ENCODE measurements at places on chromosomes 3 and 15.
A peak's percentile ranks its signal among the peaks of the same experiment; 100 is the strongest.

DNA sequence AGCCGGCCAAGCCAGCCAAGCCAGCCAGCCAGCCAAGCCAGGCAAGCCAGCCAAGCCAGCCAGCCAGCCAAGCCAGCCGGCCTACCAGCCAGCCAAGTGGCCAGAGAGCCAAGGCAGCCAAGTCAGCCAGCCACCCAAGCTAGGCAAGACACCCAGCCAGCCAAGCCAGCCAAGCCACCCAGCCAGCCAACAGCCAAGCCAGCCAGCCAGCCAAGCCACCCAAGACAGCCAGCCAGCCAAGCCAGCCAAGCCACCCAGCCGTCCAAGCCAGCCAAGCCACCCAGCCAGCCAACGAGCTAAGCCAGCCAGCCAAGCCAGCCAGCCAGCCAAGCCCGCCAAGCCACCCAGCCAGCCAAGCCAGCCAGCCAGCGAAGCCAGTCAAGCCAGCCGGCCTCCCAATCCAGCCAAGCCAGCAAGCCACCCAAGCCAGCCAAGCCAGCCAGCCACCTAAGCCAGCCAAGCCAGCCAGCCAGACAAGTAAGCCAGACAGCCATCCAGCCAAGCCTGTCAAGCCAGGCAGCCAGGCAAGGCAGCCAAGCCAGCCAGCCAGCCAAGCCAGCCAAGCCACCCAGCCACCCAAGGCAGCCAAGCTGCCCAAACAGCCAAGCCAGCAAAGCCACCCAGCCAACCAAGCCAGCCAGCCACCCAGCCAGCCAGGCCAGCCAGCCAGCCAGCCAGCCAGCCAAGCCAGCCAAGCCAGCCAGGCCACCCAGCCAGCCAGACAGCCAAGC is 200.5 kb downstream of the GOLGA6L6 start:
- no peaks in the 10 kb centered on the region for H3K36me3 ChIP-seq
- H3K4me3 ChIP-seq = no peak overlapping the region
- no peaks in the 10 kb centered on the region for H3K4me1 ChIP-seq
- no peak for DNase-seq

DNA sequence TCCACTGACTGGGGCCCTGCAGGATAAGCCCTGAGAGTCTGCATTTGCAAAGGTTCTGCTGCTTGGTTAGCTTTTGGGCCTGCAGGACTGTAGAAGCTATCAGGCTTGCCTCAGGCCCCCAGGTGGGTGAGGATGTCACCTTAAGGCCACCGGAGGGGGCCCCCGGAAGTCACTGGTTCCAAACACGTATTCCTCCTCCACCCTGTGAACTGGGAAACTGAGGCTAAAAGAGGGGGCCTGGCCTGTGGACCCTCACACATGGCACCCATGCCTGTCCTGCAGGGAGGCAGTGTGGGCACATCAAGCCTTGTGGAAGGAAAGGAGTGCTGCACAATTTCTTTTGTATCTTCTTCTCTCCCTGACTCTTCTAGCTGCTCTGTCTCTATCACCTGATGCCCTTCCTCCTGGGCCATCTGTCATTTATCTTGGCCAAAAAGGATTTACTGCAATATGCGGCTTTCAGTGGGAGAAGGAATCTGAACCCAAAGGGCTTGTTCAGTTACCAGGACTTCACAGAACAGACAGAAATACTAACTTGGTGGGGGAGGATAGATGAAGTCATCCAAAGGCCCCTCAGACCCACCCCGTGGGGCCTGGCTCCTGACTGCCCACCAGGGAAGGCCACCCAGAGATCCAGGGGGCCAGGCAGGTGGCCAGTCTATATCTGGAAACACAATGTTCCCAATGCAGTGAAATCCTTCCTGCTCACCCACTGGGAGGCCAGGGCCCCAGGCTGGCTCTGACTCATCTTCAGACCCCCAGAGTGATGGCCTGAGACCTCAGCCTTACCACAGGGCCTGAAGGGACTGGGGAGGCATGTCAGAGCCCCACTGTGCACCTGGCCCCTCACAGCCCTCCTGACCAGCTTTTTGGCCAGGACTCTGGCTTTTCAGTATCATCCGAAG is 18.3 kb downstream of the UBAP1L start:
- no peak for DNase-seq
- H3K27me3 ChIP-seq = no peaks in the 10 kb centered on the region
- peaks cover 3% of the 10 kb centered on the region for H3K4me1 ChIP-seq
- no peaks in the 10 kb centered on the region for H3K36me3 ChIP-seq

GRCh38 chr15:85706779-85707518 is 87.8 kb downstream of the KLHL25 start:
- no peaks in the 10 kb centered on the region for H3K27me3 ChIP-seq
- no peak overlapping the region for H3K4me3 ChIP-seq
- DNase-seq = no peak
- no peaks in the 10 kb centered on the region for H3K4me1 ChIP-seq
- H3K36me3 ChIP-seq = peaks cover 5% of the 10 kb centered on the region

DNA sequence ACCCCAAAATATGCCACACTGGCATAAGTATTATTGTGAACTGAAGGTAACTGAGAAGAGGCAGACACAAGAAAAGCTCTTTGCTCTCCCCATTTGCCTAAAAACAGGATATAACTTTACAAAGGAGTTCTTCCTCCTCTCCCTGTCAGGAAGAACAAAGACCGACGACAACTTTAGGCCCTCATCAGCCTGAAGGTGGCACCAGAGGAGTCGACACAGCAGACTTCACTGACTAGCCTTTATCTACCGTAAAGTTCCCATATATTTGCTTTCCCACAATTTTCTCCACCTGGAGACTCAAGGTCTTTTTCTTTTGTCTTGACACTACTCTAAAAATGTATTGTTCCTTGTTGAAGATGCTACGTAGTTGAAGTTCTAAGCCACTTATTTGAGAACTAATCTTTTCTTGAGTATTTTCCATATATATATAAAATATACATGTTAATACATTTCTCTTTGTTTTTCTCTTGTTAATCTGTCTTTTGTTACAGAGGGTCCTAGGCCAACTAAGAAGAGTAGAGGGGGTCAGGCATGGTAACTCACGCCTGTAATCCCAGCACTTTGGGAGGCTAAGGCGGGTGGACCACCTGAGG is 16.2 kb upstream of the XIRP1 start:
- H3K27ac ChIP-seq = no peak overlapping the region
- no peaks in the 10 kb centered on the region for H3K27me3 ChIP-seq
- H3K4me3 ChIP-seq = no peak overlapping the region

GRCh38 chr3:16239086-16239770 is 25.5 kb downstream of the DPH3 start:
- no peaks in the 10 kb centered on the region for H3K36me3 ChIP-seq
- H3K4me3 ChIP-seq = no peak overlapping the region
- DNase-seq = no peak
- H3K4me1 ChIP-seq = no peaks in the 10 kb centered on the region
- H3K27me3 ChIP-seq = no peaks in the 10 kb centered on the region

GRCh38 chr3:190545191-190545590 is 31.3 kb downstream of the IL1RAP start:
- DNase-seq = no peak
- H3K27ac ChIP-seq = no peak overlapping the region
- peaks cover 30% of the 10 kb centered on the region for H3K27me3 ChIP-seq

GRCh38 chr15:87710406-87710805 is 546.1 kb downstream of the NTRK3 start:
- no peaks in the 10 kb centered on the region for H3K4me1 ChIP-seq
- H3K36me3 ChIP-seq = no peaks in the 10 kb centered on the region
- H3K27ac ChIP-seq = no peak overlapping the region

- no peak for DNase-seq
- H3K27me3 ChIP-seq = peaks cover 17% of the 10 kb centered on the region
- peak within 1 kb of the TSS; percentile 79 for H3K4me3 ChIP-seq
Measured at GRCh38 chr3:96813820-96814650, at the start of gene EPHA6. Gene EPHA6, plus strand, starts transcription at chr3:96814594.

Measured in H1 (cell line).